ENCODE measurements at places on chromosomes 5 and 9. TPM values are rescaled to one million over a fixed set of nuclear protein-coding genes. Genes with fewer than 3 reads are reported as not detected.

DNA sequence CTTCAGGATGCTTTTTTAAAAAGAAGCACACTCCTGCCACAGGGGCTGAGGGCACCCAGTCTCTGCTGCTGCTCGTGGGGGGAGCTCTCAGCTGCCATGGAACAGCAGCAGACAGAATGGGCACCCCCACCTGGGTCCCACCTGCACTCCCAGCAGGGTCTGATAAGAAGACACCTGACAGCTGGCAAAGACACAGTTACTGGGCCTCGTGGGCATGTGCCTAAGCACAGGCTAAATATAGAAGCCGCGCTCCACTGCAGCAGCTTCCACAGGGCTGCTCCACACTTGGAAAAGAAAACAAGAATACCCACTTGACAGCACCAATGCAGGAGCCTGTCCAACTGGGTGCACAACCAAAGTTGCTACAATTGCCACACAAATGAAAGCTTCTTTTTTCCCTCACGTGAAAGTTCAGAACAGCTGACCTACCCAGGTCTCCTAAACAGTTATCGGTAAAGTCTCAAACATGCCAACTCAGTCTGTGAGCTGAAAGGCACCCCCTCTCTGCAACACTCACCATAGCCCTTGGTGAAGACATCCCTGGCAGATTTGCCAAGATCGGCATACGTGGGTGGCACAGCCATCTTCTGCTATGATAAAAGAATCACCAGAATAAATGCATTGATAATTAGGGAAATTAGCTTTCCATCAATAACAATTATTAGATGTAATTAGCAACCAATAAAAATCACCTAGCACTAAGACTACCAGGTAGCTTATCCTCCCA, 12.2 kb downstream of the VDAC1 start:
- peak; percentile 45 for DNase-seq

DNA sequence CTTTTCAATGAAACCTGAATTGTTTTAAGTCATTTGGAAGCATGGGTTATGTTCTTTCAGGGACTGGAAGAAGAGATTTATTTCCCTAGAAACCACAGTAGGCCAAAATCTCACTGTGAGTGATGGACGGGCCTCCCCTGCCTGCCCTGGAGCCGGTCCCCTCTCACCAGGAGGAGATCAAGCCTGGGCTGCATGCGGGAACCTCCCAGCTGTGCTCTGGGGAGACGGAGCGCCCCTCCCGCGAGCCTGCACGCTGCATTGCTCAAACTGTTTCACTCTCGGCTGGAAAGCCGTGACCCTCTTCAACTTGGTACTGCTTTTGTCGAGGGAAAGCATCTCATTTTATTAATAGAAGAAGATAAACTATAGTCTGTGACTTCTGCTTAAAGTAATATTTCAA, 85.4 kb downstream of the IRX2 start:
- no peak for DNase-seq

- no peak for DNase-seq
These were observed 288.8 kb downstream of the GLIS3 start for GRCh38 chr9:4011054-4011453.

Gene CDKN2A
- 148 TPM for total RNA-seq

GRCh38 chr5:167525004-167525403, 766.4 kb upstream of the WWC1 start:
- DNase-seq: no peak
